ENCODE measurements at places on chromosomes 4 and X.

DNA sequence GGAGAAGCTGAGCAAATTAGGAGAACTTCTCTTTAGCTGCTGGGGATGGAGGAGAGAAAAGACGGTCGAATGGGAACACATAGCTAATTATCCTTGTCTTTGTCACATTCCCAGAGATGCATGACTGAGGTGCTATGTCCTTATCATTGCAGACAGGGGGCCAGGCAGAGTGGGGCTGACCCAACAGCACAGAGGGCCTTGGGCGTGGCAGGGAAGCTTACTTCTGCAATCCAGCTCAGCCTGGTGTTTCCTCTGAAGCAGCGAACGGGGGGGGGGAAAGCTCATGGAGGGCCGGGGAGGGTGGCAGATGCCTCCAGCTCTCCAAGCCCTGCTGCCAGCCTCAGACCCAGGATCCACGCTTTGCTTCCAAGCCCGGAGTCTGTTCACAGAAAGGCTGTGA lies 50.8 kb upstream of the HOPX start:
- DNase-seq = no peak

DNA sequence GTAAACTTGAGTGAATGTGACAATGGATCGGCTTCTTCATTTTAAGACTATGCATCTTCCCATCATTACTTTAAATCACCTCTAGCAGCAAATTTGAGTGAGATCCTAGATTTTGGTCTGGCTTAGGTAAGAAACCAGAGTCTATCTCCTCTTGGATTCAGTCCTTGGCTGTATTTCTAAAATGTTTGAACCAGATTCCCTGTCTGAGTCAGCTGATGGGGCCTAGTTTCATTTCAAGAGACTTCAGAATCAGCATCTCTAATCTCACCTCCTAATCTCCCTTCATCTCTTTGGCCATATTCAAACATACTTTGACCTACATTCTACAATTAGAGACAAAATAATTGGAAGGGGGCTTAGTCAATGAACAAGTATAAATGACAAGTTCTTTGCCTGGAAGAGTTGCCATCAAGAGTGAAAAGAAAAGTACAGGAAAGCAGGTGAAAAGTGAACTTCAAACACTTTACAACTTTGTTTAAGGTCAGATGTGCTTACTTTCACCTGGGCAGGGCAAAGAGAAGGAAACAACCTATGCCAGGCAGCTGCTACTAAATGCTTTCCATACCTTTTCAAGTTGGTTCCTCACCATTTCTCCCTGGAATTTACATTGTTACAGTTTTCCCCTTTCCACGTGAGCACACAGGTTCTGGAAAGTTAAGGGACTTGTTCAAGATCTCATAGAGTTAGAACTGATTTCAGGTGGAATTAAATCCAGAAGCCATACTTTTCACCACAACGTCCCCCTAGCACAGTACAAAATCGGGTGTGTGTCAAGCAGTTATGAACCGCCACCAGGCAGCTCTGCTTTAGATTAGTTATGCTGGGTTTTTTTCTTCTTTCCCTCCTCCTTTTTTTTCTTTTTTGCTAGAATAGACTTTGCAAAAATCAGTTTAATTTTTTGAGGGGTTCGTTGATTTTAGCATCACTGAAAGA lies 30.7 kb upstream of the PITX2 start:
- no peak for DNase-seq

DNA sequence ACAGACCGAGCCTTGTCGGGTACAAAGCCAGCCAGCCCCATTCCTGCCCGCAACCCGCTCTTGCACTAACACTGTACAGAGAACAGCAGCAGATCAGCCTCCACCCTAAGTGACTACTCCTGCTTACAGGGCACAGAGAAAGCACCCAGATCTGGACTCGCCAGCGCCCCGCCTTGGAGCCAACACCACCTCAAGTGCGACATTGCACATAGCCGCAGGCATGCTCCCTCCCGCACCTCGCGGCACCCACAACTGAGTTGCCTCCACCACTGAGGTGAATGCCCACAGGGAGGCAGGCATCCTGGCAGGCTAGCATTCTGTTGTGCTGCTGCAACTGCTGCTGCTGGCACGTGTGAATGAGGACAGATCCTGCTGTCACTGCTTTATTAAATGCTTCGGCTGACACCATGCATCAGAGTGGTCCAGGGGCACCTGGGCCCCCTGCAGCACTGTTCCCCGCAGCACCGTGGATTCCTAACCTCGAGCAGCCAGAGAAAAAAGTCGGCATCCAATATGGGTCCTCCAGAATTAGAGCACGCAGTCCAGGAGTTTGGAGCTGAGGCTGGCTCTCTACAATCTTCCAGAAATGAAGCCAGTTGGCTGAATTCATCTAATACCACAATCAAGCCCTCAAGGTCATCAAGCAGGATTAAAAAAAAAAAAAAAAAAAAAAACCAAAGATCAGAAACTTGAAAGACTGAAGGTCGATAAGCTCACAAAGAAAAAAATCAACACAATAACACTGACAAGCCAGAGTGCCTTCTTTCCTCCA lies 352.9 kb downstream of the GASK1B start:
- no peak for DNase-seq

GRCh38 chr4:105283501-105283900 lies 136.8 kb downstream of the TET2 start:
- no peak for DNase-seq

- DNase-seq = no peak
These were observed 11.2 kb downstream of the GPRIN3 start for GRCh38 chr4:89296399-89296798.

Measured in posterior vena cava (tissue), 2 donors.